Hepatic stellate cell (primary cell): ENCODE measurements at places on chromosomes 7 and 10.

GRCh38 chr7:18132811-18133210 lies 105.2 kb upstream of the PRPS1L1 start:
- no peak for DNase-seq

DNA sequence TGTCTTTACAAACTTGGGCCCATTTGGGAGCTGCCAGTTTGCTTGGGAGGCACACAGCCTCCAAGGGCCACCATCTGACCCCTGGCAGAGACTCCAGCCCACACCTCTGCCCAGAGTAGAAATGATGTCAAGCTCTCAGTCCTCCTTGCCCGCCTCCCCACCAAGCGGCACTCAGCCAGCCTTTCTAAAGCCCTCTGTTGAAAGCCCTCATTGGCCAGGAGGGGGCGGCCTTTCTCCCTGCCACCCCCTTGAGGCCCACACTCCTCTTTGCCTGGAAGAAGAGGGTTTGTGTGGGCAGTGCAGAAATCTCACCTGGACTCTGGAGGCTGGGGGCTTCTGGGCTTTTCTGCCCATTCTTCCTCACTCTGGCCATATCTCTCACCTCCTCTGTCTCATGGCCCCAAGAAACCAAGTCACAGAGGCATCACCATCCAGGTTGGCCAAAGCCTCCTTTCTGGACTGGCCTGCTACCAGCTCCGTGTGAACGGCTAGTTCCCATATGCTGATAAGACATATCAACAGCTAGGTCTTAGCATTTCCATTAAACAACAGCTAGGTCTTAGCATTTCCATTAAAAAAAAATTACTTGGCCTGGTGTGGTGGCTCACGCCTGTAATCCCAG lies 36.1 kb downstream of the UBTD1 start:
- DNase-seq = peak; percentile 62

DNA sequence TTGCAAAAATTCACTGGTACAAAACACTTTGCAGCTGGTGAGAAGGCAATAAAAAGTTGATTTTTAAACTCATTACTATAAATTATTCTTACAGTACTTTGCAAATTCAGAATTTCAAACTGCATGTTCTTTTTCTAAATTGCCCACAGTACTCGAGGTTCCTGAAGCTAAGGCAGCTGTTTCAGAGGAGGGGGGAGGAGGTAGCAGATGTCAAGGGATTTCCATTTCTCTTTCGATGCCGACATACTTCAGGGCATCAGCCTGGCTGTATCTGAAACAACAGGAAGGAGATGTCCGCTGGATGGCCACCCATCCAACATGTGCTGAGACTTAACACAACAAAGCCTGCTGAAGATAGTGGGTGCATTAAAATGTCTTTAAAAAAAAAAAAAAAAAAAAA lies 76.7 kb downstream of the EZH2 start:
- DNase-seq = no peak

DNA sequence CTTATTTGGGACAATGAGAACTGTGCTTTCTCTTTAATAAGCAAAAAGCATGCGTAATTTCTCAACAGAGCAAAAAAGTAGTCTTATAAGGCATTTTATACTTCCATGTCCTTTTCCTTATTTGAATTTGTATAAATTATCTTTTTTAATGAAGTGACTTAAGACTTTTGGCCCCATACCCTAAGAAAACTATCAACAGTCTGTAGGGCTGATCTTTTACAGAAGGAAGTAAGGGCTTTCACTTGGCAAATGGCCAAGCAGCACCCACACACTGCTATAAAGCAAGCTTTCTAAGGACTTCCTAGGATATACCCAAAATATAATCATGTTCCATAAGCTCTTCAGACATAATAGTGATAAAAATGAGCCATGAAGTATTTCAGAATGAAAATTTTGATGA lies 3.4 kb downstream of the CRPPA start:
- DNase-seq = no peak

- DNase-seq = no peak
Measured at GRCh38 chr7:80581486-80582260, 56.8 kb upstream of the CD36 start.

- DNase-seq = no peak
Measured at GRCh38 chr10:108434559-108435252, 1270.2 kb upstream of the SORCS1 start.

- no peak for DNase-seq
Measured at GRCh38 chr10:13862546-13863233, 275.9 kb downstream of the PRPF18 start.

DNA sequence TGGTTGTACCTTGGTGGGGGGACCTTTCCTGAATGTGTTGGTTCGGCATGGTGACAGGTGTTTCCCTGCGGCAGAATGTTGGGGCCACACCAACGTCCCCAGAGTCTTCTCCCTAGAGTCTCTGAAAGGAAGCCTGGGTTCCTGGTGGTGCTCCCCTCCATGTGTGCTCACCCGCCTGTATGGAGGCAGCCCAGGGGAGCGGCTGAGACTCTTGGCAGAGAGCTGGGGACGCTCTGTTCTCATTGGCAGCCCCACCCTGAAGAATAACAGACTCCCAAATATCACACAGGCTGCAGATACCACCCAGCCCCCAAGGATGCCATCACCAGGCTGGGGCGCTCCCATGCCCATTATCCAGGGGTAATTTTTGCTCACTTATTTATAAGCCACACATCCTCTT lies 34.8 kb downstream of the CHST12 start:
- DNase-seq = no peak

GRCh38 chr10:13758312-13758711 lies 171.5 kb downstream of the PRPF18 start:
- no peak for DNase-seq

GRCh38 chr10:95121904-95122303 lies 52.6 kb upstream of the CYP2C8 start:
- no peak for DNase-seq

DNA sequence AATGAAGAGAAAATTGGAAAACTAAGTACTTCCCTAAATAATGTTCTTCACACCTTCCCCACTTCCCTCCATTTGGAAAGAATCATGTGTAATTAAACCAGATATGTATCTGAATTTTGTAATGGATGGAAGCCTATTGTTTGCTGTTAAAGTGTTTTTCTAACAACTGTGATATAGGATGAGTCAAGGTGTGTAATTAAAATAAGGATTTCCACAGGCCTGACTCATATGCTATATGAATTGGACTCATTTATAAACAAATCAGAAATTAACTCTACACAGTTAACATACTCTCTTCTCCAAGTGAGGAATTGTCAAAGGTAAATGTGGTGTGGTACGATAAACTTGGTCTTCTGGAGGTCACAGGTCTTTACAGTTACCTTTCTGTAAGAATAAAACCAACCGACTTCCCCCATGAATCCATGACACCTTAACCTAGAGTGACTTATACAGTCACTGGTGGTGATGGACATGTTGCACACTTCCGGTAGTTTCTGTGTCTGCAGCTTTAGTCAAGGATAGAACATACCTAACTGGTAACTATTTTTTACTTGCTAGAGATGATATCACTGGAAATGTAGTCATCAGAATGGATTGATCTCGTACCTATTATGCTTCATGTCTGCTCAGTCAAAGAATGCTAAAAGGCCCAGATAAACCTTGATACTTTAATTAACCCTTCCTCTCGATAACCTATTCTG lies 12.8 kb downstream of the PNLIPRP3 start:
- DNase-seq = no peak

GRCh38 chr10:18860631-18861240 lies 187.9 kb upstream of the MALRD1 start:
- no peak for DNase-seq

DNA sequence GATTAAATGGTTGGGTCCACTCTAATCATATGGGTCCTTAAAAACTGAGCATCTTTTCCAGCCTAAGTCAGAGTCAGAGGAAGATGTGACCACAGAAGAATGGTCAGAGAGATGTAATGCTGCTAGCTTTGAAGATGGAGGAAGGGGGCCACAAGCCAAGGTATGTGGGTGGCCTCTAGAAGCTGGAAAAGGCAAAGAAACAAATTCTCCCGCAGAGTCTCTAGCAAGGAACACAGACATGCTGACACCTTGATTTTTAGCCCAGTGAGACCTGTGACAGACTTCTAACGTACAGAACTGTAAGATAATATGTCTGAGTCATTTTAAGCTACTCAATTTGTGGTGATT lies 1.5 kb upstream of the EXOC6 start:
- no peak for DNase-seq

- DNase-seq = no peak
Measured at GRCh38 chr7:74709880-74710671, 52.6 kb downstream of the GTF2I start.

GRCh38 chr10:85647741-85648140 lies 718.9 kb downstream of the GRID1 start:
- DNase-seq = no peak

- no peak for DNase-seq
Measured at GRCh38 chr10:49170632-49171325, 17.4 kb downstream of the TMEM273 start.

DNA sequence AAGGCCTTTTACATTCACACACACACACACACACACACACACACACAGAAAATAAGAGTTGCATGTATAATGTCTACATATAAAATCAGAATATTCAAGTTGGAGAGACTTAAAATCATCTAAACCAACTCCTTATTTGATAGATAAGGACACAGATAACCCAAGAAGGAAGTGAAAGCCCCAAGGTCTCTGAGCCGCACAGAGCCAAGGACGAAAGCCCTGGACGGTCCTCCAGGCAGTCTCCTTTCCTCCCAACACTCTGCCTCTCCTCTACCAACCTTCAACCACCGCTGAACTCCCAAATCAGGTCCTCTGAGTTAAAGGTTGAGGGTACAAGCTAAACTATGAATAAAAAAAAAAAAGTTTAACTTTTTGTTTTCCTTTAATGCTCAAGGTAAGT lies 28.2 kb downstream of the UBE2H start:
- no peak for DNase-seq

DNA sequence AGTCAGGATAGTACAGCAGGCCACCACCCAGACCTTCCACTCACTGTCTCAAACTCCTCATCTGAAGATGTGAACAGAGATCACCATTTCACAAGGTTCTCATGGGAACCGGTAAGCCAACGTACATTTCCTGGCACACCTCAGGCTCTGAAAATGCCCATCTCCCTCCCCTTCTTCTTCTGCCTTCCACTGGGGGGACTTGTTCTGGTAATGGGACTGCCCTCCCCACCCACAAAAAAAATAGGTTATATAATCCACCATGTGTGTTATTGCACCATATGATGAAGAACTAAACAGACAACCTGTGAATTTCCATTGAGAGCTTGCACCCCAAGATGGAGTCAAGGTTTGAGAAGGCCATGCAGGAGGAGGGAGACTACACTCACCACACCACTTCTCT lies 42.1 kb upstream of the IKZF1 start:
- no peak for DNase-seq

- no peak for DNase-seq
Measured at GRCh38 chr10:31479752-31480151, 160.7 kb downstream of the ZEB1 start.

GRCh38 chr10:103724771-103725170 lies 130.6 kb downstream of the SH3PXD2A start:
- no peak for DNase-seq

- DNase-seq = no peak
Measured at GRCh38 chr7:116209561-116210070, 723 bp upstream of the TES start.

- DNase-seq = no peak
Measured at GRCh38 chr10:96747734-96748550, 27.6 kb upstream of the PIK3AP1 start.

GRCh38 chr10:28478646-28479045 lies 54.3 kb upstream of the WAC start:
- DNase-seq = no peak

DNA sequence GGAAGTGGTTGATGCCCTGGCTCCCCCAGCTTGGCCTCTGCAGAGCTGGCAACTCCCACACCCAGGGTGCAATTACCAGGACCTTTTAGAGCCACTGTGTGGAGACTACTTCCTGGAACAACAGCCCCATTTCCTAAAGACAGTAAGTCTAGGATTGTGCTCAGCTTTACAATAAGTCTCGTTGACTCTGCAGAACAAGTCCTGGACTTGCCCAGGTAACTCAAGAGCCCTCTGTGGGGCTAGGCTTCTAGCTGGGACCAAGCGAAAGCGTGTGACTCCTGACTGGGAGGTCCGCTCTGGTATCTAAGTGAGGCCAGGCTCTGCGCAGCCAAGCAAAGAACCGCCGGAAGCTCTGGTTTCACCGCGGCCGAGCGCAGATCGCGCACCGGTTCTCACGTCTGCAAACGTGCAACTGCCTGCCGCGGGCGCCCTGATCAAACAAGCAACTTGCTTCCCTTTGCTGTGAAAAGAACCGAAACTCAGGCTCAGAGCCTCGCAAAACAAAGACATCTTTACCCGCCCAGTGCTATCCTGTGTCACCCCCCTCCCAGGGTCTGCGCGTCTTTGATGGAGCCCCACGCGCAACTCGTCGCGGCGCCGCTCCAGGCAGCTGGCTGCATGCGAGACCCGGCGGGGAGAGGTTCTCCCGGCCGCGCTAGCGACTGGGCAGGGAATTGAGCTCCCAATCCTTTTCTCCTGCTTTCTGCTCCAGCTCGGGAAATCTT lies 4.4 kb upstream of the PDLIM1 start:
- no peak for DNase-seq

- no peak for DNase-seq
Measured at GRCh38 chr10:31207636-31208035, 111.4 kb upstream of the ZEB1 start.

DNA sequence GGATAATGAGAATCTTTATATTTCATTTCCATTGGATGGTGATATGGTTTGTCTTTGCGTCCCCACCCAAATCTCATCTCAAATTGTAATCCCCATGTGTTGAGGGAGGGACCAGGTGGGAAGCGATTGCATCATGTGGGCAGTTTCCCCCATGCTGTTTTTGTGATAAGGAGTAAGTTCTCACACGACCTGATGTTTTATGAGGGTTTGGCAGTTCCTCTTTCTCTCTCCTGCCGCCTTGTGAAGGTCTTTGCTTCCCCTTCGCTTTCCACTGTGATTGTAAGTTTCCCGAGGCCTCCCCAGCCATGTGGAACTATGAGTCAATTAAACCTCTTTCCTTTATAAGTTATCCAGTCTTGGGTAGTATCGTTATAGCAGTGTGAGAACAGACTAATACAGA lies 59.4 kb downstream of the MTPN start:
- no peak for DNase-seq

DNA sequence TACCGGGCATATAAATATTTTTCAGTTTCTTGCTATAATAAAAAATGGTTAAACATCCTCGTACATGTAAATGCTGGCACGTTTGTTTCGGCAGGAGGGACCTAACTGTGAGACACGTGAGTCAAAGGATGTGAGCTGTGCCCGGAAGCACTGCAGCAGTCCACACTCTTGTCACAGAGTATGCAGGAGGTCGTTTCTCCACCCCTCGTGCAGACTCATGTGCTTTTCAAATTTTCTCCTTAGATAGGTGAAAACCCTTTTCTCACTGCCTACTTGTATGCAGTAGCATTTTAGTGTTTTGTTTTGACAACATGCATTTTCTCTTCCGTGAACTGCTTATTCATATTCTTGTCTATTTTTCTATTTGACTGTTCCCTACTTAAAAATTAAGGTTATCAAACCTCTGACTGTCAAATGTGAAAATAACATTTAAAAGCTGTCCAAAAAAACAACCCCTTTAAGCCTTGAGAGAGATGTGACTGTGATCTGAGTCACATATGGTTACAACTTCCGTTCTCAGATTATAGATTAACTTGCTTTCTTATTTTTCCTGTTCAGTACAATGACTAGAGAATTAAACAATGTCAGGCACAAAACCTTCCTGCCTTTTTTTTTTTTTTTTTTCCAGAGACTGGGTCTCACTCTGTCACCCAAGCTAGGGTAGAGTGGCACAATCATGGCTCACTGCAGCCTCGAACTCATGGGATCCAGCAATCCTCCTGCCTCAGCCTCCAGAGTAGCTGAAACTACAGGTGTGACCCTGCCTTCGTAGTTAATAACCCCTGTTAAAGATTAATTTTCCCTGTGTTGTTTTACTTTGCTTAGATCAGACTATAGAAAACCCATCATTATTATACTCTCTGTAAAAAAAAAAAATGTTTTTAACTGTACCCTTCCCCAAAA lies 45.1 kb downstream of the DPY19L1 start:
- DNase-seq = no peak
